ENCODE measurements at places on chromosomes 2 and 18.

DNA sequence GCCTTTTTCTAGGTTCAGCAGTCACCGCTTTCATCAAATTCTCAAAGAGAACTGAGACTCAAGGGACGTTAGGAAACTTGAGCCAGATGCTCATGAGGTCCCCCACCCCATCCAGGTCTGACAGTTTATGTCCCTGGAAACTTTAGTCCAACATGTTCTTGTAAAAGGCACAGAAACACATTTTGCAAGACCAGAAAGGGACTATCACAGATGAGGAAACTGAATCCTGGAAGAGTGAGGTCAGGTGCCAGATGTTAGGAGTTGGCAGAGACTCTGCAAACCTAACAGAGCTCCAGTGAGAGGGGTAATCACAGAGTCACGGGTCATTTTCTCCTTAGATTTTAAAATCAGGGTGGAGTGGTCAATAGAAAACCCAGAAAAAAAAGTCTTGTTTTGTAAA, 76.6 kb downstream of the RDH14 start:
- DNase-seq, result no peak

GRCh38 chr18:10401521-10401920, 52.9 kb upstream of the APCDD1 start:
- no peak for DNase-seq

GRCh38 chr2:241908686-241909420, 39.3 kb downstream of the RTP5 start:
- DNase-seq, result no peak

DNA sequence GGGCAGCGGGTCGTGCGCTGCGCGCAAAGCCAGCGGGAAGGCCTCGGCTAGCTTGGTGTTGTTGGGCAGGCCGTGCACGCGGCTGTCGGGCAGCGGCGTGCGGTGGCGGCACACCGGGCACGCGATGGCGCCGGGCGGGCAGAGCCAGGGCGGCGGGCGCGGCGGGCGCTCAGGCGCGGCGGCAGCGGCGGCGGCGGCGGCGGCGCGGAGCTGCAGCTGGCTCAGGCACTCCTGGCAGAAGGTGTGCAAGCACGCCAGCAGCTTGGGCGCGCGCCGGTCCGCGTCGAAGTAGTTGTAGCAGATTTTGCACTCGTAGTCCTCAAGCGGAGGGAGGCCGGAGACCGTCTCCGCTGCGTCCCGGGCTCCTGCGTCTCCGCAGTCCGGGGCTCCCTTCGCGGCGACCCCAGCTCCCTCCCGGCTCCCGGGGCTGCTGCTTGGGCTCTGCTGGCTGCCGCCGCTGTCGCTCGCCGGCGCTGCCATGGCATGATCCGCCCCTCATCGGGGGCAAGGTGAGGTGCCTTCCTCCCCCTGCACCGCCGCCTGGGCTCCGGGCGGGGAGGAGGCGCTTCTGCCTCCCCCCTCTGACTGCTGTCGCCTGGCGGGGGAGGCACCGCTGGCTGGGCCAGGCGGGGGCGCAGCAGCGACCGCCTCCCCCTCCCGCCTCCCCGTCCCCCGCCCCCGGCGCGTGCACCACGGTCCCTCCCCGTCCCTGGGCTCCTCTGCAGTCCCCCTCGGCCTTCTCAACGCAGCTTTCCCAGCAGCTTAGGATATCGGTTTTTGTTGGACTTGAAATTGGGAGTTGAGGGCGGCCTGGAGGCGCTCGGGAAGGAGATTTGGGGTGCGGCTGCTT, 21.0 kb upstream of the PAX3 start:
- DNase-seq, result no peak

DNA sequence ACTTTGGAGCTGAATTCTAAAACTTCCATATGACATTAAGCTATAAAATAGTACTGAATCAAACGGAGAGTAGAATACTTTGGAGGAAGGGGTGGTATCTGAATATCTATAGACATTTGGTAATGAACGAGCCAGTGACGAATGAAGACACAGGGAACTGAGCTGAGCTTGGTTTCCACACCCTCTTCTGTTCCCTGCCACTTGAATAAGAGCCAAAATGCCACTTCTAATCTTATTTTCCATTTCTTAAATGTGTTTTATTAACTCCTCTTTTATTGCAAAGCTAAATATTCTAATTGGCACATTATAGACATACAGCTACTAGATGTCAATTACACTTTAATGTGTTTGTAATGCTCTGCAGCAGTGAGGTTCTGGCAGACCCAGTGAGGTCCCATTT, 76.1 kb downstream of the AFF3 start:
- DNase-seq, result no peak

- no peak for DNase-seq
Observed at GRCh38 chr18:29780816-29781215, 1261.7 kb downstream of the DSC3 start.

GRCh38 chr2:174829550-174829949, 65.3 kb upstream of the CHRNA1 start:
- DNase-seq, result no peak

DNA sequence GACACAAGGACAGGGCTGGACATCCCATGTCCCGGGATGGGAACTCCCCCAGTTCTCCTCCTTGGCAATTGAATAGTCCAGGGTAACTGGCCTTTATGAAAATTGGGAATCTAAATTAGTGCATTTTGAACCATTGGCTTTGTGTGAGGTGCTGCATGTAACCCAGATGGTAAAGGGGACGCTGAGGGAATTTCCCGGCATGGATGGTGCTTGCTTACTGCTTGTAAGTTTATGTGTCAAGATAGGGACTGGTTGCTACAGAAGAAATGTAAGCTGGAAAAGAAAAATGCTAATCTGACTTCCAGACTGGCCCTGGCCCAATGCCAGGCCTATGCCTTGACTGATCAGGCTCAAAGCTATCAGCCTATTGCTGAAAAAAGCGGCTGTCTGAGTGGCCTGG, 1096.7 kb upstream of the DDX18 start:
- no peak for DNase-seq

DNA sequence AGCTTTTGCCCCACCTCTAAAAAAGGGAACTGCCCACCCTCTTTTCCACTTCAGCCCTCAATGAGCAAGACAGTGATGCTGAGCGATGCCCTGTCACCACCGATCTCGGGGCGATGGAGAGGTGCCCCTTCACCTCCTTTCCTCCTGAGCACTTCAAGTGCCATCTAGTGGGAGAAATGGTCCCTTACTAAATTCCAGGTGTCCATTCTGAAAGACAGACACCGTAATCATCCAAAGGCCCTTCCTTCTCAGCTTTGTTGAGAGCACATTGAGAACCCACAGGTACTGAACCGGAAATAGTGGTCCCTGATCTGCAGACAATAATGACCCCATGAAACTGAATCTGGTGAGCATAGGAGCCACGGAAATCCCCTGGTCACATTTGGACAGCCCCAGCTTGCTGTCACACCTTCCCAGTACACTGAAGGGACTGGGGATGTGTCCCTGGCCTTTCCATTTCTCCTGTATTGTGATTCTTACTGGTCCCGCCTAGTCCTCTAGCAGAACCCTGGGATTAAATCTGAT, 38.5 kb downstream of the KCTD18 start:
- no peak for DNase-seq

DNA sequence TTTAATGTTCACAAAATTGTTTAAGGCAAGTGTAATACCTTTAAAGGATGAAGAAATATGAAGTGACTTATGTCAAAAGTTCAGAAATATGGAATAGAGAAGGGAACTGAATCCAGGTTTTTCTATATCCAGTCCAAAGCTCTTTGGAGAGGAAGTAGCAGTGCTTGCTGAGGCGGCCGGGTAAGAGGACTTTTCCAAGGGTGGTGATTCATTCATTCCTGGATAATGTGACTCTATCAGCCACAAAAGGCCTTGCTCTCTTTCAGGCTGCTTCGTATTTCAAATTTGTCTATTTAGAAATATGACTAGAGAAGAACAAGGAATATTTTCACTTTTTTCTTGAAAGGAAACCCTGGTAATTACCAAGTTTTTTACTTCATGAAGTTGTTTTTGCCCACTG, 830.1 kb upstream of the ZEB2 start:
- no peak for DNase-seq

DNA sequence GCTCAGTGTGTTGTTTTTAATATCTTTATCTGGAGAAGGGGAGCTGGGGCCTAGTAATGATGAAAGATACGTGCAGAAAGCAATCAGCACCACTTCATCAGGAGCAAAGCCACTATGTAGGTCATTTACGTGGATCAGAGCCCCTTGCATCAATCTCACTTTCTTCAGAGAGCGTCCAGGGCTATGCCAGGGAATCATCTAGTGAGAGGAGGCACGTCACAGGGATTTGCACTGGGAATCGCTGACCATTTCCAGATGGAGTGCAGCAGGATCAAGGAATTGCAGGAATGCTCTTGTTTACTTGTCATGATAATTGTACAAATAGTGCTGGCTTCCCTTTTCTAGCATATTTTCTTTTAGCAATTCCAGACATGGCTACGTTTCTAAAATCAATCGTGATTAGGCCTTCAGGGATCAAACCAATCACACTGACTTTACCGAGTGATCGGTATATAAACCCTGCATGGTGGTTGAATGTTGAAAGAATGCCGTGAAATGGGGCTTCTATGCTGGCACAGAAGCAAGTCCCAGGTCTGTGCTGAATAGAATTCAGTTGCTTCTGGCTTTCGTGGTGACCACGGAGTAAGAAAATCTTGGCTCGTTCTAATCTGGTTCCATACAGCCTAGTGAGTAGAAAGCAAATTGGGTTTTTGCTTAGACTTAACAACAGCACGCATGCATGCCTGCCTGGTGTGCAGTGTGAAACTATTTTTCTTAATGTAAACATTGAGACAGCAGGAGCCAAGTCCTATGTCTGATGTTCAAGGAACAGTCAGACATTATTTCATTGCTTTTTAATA, 122.8 kb downstream of the TMEM200C start:
- no peak for DNase-seq

GRCh38 chr18:50879302-50880118, 592 bp downstream of the ME2 start:
- peak; percentile 62 for DNase-seq

Data from anterior cingulate cortex (tissue), 58 donors.